ENCODE measurements at places on chromosomes 11 and 22.

DNA sequence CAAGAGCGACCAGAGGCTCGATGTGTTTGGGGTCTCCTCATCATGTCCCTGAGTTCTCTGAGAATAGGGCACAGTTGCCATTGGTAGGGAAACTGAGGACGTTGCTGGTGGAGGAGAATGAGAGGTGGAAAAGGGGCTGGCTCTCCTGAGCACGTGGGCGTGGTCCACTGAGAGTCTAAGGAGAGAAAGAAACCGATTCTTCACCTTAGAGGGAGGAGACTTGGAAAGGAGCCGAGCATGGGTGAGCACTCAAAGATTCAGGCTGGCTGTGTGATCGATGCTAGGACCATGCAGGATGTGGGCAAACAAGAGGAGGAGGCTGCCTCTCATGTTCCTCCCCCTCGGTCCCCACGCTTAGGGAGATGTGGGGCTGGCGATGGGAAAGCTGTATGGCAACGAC is 19.8 kb upstream of the TLCD5 start:
- no peak for DNase-seq

DNA sequence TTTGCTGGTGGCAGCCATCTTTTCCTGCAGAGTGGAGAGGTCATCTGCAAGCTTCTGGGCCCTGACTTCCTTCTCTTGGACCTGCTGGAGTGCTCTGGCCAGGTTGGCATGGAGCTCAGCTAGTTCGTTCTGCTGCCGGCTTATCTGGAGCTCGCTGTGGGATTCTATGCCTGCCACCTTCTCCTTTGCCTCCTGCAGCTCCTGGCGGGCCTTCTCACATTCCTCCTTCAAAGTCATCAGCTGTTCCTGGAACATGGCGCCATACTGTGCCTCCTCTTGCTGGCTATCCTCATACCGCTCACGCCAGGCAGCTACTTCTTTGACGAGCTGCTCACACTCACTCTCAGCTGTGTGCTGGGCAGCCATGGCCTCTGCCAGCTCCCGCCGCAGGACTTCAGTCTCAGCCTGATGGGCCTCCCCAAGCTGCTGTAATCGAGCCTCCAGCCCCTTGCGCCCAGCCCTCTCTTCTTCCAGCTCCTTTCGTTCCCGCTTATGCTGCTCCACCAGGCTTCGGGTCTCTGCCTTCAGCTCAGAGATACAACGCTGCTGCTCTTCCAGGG is 16.1 kb downstream of the IL18BP start:
- DNase-seq, result no peak

GRCh38 chr11:93500759-93501158 is 42.4 kb downstream of the SMCO4 start:
- DNase-seq, result no peak

GRCh38 chr11:19735909-19736498 is 23.4 kb downstream of the NAV2 start:
- DNase-seq, result no peak

DNA sequence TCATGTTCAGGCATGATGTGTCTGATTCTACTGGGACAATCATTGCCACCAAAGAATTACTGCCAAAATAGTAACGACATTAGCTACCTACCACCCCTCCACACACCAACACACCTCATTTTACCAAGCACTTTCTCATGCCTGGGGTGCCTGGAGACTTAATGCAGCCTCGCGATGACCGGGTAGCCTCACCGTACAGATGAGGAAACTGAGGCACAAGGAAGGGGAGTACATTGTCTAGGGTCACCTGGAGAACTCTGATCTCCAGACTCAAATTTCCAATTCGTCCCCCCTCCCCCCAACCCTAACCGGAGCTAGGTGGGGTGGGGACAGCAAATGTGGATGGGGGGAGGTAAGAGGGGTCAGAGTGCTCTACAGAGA is 2.7 kb upstream of the RTN4RL2 start:
- no peak for DNase-seq
